Renal cortex interstitium (tissue), 15 donors: ENCODE measurements at places on chromosomes 5 and 9. TPM values are rescaled to one million over a fixed set of nuclear protein-coding genes. Genes with fewer than 3 reads are reported as not detected.

GRCh38 chr5:57724836-57725235, 242.2 kb upstream of the ACTBL2 start:
- DNase-seq, result no peak

Gene RNF183
- polyA plus RNA-seq, result 6.0 TPM

DNA sequence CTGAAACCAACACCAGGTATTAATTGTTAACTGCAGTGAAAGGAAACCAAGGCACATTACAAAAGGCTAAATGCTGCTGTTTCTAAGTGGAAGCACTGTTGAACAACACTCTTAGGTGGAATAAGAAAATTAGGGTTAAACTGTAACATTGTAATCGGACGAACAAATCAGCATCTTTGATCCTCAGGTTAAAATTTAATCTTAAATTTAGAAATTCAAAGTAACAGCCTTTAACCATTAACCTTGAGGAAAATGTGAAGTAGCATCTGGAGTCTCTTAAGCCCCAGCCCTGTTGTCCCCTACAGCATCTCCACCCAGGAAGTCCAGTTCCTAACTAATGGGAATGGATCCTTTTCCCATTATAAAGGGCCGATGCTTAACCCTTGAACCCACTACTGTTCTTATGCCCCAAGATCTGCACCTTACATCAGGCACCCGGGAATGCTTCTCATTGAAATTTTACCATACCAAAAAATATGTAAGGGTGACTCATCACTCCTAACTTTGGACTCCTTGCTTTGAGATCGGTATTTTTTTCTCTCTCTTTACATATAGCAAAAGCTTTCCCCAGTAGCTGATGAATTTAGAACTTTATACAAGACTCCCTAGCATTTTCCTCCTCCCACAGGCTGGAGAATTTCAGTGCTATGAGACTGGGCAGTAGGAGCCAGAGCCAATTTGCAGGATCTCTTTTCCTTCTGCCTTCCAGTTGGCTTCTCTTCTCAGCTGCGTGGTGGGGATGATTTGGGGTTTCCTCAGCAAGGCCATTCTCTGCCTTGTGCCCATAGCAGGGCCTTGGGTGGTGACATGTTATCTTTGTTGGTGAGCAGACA, 32.0 kb upstream of the ITGA2 start:
- no peak for DNase-seq

Gene PHYHD1
- 62.8 TPM for polyA plus RNA-seq

Gene RANBP17
- polyA plus RNA-seq, result 12.6 TPM

DNA sequence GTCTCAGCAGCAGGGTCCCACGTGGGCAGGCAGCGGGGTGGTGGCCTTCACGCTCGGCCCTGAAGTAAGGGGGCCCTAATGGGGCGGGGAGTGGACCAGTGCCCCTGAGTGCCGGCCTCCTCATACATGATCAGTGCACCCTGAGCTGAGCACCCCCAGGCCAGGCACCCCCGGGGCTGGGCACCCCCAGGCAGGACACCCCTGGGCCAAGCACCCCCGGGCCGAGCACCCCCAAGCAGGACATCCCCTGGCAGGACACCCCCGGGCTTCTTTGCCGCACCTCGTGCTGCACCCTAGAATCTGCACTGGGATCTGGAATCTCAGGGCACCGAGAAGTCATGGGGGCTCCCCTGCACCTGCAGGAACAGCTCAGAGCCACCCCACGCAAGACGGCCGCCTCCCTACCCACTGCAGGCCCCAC, 51.4 kb downstream of the EXD3 start:
- DNase-seq, result no peak

Gene GRXCR2
- polyA plus RNA-seq, result not detected

- no peak for DNase-seq
These were observed 21.3 kb upstream of the SLC12A2 start for GRCh38 chr5:128062172-128062746.

DNA sequence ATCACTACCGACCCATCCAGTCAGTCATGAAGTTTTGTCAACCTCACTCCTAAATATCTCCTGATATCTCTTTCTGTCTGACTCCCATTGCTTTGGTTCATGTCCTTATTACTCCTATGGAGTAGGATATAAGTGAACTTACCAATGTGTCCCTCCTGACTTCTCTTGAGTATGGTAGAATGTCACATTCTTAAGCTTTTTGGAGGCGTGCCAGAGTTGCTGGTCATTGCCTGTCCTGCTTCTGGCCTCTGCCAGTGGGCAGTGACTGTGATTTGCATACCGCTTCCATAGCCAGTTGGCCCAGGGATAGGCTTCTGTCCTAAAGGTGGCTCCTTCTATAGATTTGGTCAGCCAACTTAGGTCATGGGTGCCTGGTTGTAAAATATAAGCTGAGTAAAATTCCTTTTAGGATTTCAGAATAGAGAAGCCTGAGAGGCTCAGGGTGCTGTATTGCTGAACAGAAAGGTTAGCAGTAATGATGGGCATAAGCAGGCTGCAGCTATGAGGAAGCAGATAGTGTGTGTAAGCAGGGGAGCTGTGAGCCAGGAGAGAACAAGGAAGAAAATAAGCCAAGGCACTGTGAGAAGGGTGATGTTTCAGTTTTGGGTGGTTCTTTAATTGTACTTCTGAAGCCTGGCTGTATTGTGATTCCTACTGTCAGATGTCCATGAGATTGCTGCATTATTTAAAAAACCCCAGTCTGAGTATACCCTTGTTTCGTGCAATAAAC, 16.1 kb upstream of the MARCHF3 start:
- no peak for DNase-seq

- DNase-seq, result no peak
These were observed 236.7 kb downstream of the CDH18 start for GRCh38 chr5:19751326-19751725.
